ENCODE measurements at places on chromosomes 12 and 14.

- DNase-seq = no peak
Observed at GRCh38 chr12:103832048-103832997, 8.7 kb downstream of the NT5DC3 start.

- no peak for DNase-seq
Observed at GRCh38 chr14:77991128-77991772, 178.9 kb upstream of the NRXN3 start.

DNA sequence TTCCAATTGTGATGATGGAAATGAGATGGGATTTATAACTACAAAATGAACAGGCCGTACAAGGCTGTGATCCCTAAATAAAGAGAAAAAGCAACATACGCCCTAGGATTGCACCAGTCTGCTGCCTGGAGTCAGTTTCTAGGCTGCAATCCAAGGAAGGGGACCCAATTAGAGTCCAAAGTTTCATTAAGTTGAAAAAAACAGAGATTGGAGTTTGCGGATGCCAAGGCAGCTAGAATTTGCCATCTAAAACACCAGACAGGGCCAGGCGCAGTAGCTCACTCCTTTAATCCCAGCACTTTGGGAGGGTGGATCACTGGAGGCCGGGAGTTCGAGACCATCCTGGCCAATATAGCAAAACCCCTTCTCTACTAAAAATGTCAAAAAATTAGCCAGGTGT is 661.0 kb downstream of the RPS29 start:
- DNase-seq = no peak

- peak; percentile 79 for DNase-seq
Observed at GRCh38 chr14:45891417-45892080, 638.5 kb upstream of the MIS18BP1 start.

DNA sequence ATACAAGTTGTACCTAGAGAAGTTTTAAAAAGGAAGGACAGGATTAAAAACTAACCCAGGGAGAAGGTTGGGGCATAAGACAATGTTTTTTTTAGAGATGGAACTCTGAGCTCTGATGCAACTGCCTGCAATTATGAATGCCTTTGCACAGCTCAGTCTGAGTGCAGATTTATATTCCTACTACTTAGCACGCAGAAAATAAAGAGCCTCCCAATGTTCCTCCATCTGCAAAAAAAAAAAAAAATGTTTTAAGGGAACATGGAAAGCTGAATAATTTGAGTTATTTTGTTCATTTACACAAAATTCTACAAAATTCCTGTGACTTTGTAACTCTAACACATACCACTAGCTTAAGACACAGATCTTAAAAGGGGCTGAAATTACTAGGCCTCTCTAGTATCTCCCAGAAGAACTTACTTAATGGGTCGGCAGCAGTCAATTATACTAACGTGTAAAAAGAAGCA is 15.7 kb downstream of the CLIP1 start:
- DNase-seq = no peak

GRCh38 chr12:96981911-96982310 is 74.9 kb downstream of the NEDD1 start:
- DNase-seq = no peak

Measured in NCI-H510A treated with DMSO at 0.1 percent for 48 hours (cell line).